ENCODE measurements at places on chromosomes 5 and 9.

DNA sequence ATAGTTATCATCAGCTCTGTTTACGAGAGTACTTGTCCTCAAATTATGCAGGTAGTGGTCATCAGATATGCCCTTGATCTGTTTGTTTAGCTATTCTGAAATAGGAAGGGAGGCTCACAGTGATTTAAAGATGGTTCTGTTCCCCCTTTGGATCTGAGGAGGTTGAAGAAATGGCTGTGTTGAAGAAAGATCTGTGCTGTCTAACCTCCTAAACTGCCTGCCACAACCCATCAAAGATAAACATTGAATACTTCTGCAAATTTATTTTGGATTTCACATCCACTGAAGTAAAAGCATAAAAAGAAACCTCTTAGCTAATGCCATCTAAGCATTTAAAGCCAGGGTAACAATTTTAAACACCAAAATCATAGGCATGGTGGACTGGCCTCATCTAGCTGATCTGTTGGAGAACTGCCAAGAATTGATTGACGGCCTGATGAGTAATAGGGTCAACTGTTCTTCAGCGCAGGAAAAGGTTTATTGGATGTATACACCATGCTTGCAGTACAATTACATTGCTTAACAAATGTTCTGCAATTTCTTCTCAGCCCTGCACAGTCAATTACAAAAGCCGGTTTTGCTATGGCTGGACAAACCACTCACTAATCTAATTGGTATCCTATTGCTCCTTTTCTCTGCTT lies 97.6 kb downstream of the SEMA6A start:
- no peak for DNase-seq

DNA sequence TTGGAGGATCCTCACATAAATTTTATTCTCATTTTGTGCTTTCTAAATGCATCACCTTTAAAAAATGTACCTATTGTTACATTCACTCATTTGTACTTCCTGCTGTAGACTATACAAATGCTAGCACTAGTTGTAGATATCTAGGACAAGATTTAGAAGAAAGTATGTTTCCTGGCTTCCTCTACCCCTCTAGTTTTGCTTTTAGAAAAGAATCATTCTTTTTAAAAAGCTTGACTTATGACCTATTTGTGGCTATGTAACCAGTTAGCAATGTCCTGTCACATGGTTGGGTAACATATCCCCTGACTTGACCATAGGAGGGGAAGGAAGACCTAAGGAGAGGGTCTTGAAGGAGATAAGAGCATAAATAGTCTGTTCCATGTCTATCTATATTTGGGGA lies 13.3 kb downstream of the CAMK4 start:
- DNase-seq, result no peak

- DNase-seq, result no peak
These were observed 28.6 kb downstream of the LAMC3 start for GRCh38 chr9:131037335-131038255.

- no peak for DNase-seq
These were observed 38.2 kb downstream of the CNOT8 start for GRCh38 chr5:154896562-154897165.

GRCh38 chr5:14591548-14591947 lies 10.0 kb downstream of the OTULINL start:
- DNase-seq, result no peak

DNA sequence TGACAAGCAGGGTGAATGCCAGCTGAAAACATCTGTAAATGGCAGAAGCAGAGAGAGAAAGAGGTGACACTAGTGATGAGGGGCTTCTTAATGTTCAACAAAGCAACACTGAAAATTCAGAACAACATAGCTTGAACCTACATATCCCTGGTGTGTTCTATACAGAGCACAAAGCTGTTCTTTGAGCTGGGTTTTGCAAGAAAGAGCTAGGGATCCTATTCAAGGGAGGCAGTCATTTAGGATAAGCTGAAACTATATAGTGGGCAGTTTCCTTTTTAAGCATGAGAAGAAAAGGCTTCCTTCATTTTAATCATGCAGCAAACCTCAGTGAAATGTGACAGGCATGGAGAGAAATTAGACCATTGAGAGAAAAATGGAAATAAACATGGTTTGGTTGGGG lies 45.6 kb upstream of the RAI14 start:
- DNase-seq, result no peak

DNA sequence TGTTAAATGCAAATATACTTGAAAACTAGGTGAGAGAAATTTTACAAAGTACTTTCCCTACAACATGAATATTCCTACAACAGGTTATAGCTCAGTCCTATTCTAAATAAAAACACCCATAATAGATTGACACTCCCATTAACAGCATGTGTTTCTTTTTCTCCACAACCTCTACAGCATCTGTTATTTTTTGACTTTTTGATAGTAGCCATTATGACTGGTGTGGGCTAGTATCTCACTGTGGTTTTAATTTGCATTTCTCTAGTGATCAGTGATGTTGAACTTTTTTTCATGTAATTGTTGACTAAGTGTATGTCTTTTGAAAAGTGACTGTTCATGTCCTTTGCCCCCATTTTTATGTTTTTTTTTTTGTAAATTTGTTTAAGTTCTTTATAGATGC lies 1506.1 kb upstream of the CDH9 start:
- no peak for DNase-seq

DNA sequence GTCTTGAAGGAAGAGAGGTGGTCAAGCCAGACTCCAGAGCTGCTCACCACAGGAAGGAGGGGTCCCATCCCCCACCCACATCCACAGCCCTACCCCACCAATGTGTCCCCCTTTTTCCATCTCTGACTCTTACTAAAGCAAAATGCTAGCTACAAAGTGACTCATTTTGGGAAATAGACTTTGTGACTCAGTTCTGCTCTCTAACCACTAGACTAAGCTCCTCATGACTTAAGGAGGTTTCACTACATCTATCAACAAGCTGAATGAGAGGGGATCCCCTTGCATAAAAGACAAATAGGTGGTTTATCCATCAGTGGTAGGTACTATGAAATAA lies 35.1 kb upstream of the ADRB2 start:
- DNase-seq, result peak; percentile 58

- DNase-seq, result no peak
These were observed 5.0 kb downstream of the FAM163B start for GRCh38 chr9:133604214-133604613.

DNA sequence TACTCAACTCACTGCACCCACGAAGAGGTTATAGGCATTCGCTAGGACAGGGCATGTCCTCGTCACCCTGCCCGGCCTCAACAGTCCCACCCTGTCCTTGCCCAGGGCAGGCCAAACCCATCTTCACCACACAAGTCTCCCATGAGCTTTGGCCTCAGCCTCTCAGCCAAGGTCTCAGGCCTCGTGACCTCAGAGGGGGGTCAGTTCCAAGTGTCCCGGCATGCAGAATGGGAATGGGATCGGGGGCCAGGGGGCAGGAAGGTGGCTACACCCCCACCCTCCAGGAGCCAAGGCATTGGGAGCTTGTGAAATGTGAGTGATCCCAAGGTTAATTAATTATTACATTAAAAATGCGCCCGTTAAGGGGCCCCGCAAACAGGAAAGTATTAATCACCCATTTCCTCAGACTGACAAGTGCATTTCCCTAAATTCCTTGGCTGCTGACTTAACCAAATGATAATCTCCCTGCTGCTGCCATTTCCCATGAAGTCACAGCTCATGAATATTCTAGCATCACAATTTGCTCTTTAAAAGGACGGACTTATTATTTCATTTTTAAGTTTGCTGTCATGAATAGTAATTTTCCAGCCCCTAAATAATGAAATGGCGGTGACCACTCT lies 8.0 kb upstream of the UBAC1 start:
- DNase-seq, result peak; percentile 37

- DNase-seq, result no peak
These were observed 77.1 kb downstream of the CAMK4 start for GRCh38 chr5:111301264-111301663.

DNA sequence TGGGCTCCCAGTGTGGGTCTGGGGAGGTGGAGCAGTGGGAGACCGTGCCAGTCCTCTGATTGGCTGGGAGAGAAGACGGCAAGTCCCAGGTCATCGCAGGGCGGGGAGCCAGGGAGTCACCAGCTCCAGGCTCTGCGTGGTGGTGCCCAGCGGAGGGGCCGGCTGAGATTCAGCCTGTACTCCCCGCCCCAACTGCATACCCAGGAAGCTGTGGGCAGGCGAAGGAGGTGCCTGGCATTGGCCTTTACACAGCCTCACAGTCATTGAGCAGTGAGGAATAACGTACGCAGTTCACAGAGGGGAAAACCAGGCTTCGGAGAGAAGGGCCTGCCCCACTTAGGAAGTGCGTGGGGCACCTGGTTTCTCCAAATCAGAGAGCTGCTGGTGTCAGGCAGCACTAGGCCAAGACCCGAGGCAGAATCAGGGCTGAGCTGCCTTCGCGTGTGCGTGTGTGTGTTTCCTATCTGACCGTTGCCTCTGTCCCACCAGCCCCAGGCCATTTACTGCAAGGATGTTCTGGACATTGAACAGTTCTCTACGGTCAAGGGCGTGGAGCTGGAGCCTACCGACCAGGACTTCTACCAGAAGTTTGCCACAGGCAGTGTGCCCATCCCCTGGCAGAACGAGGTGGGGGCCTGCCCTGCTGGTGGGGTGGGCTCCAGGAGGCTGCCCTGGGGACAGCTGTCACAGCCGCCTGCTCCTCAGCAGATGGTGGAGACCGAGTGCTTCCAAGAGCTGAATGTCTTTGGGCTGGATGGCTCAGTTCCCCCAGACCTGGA lies 6.2 kb upstream of the PRR7 start:
- DNase-seq, result no peak

DNA sequence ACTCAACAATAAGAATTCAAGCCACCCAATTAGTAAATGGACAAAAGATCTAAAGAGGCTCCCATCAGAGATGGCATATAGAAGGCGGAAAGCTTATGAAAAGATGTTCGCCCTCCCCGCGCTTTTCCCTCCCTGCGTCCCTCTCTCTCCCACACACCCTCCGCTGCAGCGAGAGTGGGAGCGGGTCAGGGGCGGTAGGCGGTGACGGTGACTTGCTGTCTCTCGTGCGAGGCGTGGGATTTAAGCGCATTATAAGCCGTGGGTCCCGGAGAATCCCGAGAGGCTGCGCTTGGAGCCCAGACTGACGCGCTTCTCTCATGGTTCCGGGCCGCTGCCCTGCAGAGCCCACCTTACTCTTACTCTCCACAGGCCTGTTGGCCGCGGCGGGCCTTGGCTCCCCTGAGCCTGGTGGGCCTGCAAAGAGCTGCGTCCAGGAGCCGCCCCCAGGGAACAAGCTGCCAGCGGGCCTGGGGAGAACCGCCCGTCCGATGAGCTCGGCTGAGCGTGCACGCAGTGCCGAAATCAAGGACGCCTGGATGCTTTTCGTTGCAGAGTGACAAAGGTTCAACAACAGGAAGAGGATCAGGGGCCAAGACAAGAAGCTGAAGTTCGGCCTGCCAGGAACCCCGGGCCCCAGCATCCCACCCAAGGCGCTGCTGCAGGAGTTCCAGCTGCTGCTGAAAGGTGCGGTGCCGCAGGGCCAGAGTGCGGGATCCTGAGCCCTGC lies 42.6 kb upstream of the BICD2 start:
- no peak for DNase-seq

DNA sequence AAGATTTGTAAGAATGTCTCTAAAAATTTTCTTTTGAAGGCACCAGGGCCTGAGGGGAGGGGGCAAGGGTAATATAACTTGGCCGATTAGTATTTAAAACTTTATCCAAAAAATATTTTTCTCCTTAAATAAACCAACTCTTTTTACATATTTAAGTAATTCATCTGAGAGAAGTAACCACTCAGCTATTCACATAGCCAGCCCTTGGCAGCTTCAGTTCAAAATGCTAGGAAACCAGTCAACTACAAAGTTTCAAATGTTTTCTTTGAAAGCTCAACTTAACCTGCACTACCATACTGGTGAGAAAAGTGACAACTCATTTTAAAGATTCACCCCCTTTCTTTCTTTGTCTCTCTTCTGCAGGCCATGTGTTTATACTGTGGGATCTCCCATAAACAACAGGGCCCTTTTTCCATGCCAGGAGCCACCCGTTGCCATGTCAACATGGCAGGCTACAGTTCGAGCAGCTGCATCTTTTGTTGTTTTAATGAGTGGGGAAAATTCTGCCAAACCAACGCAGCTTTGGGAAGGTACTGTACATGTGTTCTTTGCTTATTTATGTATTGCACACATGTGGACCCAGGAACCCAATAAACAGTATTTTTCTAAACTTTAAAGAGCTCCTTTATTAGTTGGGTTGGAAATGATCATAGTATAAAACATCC lies 46.3 kb downstream of the AOPEP start:
- DNase-seq, result no peak

DNA sequence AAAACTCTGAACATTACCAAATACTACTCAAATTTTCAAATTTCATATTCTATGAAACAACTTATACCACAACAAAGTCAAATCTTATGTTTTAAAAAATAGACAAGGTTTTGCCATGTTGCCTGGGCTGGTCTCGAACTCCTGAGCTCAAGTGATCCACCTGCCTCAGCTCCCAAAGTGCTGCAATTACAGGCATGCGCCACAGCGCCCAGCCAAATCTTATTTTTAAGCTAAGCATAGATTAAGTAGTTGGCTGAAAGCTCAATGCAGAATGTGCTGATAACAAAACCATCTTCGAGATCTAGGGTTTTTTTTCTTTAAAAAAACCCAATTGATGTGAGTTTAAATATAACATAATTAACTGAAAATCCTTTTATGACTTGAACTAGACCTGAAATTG lies 6.4 kb downstream of the LMBRD2 start:
- DNase-seq, result no peak

DNA sequence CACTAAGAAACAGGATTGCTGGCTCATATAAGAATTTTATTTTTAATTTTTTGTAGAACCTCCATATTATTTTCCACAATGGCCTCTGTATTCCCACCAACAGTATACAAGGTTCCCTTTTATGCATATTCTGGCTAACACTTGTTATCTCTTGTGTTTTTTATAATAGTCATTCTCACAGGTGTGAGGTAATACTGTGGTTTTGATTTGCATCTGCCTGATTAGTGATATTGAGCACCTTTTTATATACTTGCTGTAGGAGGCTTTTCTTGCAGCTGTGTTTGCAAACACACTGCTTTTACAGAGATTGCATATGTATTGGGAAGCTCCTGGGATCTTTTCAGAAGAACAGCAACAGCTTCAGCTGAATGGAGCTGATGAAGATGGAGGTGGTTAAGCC lies 164.8 kb downstream of the DEPDC1B start:
- DNase-seq, result no peak

- DNase-seq, result peak; percentile 67
These were observed 152.9 kb downstream of the FRMD3 start for GRCh38 chr9:83385317-83385716.

- peak; percentile 92 for DNase-seq
These were observed 69.1 kb upstream of the TARS1 start for GRCh38 chr5:33371660-33372059.

- DNase-seq, result no peak
These were observed 23.9 kb upstream of the MYOT start for GRCh38 chr5:137843676-137844299.

Data from fibroblast of skin of right quadriceps (primary cell).